CD8-positive, alpha-beta memory T cell (primary cell): ENCODE measurements at places on chromosomes 4 and X. TPM values are rescaled to one million over a fixed set of nuclear protein-coding genes. Genes with fewer than 3 reads are reported as not detected.

DNA sequence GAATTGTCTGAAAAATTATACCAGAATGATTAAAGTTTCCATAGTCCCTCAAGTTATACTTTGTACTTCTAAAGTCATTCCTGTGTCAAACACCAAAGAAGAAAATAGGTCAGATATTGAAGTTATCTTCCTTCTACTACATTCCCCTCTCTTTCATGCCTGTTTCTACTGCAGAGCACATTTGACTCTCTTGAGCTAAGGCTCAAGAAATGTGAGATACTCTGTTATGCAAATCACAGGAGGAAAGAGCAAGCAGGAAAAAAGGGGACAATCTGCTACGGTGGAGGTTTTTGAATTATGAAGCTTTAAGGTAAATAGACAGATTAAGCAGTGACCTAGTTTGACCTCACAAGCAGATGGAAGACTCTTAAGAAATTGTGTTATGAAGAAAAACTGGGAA is 198.9 kb upstream of the LDB2 start:
- H3K4me3 ChIP-seq: no peak overlapping the region
- H3K27ac ChIP-seq: no peak overlapping the region
- no peaks in the 10 kb centered on the region for H3K36me3 ChIP-seq
- DNase-seq: no peak
- H3K4me1 ChIP-seq: no peaks in the 10 kb centered on the region

GRCh38 chr4:80420638-80421037 is 85.1 kb downstream of the CFAP299 start:
- H3K4me1 ChIP-seq: peaks cover 15% of the 10 kb centered on the region

DNA sequence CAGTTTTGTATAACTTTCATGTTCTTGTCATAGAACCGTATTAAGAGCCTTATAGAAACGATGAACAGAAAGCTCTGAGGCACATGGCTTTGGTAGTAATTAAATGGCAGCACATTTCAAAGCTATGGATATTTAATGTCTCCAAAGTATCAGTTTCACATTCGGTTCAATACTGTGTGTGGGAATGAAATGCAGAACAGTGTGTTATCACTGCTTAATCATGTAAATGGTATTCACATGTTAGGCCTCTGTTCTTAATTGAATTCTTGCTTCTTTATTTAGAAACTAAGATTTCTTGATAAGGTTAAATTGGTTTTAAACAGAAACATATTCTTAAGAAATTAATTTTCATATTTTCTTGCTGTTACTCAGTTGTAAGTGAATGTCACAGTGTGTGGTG is 701.0 kb upstream of the PITX2 start:
- H3K36me3 ChIP-seq: no peaks in the 10 kb centered on the region
- no peak overlapping the region for H3K4me3 ChIP-seq
- DNase-seq: no peak
- no peak overlapping the region for H3K27ac ChIP-seq
- no peaks in the 10 kb centered on the region for H3K27me3 ChIP-seq

GRCh38 chr4:80424225-80424581 is 88.7 kb downstream of the CFAP299 start:
- H3K4me1 ChIP-seq: peaks cover 15% of the 10 kb centered on the region
- no peaks in the 10 kb centered on the region for H3K36me3 ChIP-seq
- H3K27ac ChIP-seq: no peak overlapping the region
- no peak for DNase-seq
- no peak overlapping the region for H3K4me3 ChIP-seq
- H3K27me3 ChIP-seq: no peaks in the 10 kb centered on the region

DNA sequence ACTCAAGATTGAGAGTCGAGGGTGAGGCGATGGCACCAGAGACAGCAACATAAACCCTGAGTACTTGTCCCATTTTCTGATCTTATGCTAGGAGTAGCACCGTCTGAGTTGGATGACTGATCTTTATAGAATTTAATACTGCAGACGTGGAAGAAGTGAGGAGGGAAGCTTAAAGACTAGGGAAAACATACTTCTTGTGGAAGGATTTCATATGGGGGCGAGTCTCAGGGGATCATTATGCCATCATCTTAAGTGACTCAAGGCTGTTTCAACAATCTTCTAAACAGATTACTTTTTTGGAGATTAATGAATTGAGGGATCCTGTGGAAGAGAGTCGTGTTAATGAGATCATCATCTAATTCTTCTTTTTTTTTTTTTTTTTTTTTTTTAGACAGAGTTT is 17.2 kb upstream of the FAT1 start:
- H3K4me1 ChIP-seq: no peaks in the 10 kb centered on the region
- H3K27ac ChIP-seq: no peak overlapping the region
- H3K4me3 ChIP-seq: no peak overlapping the region

DNA sequence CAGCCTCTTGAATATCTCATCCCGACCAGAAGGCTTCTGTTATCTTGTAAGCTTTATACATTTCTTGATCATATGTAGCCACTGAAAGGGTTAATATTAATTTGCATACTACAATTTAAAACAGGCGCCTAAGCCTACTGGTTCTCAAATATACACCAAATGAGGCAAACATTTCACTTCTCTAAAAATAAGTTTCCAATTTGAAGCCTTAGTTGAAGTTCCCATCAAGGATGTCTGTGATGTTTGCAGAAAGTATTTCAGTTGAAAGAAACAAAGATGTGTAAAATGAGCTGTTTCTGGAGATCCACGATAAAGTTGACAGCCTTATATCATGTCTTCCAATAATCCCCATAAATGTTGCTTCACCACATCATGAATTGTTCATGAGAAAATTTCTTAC is 70.6 kb downstream of the KIT start:
- no peaks in the 10 kb centered on the region for H3K36me3 ChIP-seq
- H3K4me1 ChIP-seq: no peaks in the 10 kb centered on the region
- H3K27me3 ChIP-seq: no peaks in the 10 kb centered on the region
- no peak overlapping the region for H3K27ac ChIP-seq
- no peak overlapping the region for H3K4me3 ChIP-seq

- no peaks in the 10 kb centered on the region for H3K36me3 ChIP-seq
- no peaks in the 10 kb centered on the region for H3K4me1 ChIP-seq
- H3K4me3 ChIP-seq: no peak overlapping the region
- H3K27me3 ChIP-seq: no peaks in the 10 kb centered on the region
Observed at GRCh38 chr4:38078590-38079421, 118.6 kb downstream of the PTTG2 start.

DNA sequence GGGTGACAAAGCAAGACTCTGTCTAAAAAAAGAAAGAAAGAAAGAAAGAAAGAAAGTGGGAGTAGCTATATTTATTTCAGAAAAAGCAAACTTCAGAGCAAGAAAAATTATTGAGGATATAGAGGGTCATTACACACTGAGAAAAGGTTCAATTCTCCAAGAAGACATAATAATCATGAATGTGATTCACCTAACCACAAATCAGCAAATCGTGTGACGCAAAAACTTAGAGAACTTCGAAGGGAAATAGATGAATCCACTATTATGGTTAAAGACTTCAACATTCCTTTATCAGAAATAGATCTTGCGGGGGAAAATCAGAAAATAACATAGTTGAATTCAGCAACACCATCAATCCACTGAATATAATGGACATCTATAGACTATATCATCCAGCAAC is 219.3 kb upstream of the LDB2 start:
- H3K36me3 ChIP-seq: no peaks in the 10 kb centered on the region
- no peaks in the 10 kb centered on the region for H3K4me1 ChIP-seq
- no peak overlapping the region for H3K4me3 ChIP-seq
- H3K27me3 ChIP-seq: no peaks in the 10 kb centered on the region

- H3K36me3 ChIP-seq: no peaks in the 10 kb centered on the region
- H3K27ac ChIP-seq: no peak overlapping the region
- no peaks in the 10 kb centered on the region for H3K4me1 ChIP-seq
- DNase-seq: no peak
- H3K4me3 ChIP-seq: no peak overlapping the region
- no peaks in the 10 kb centered on the region for H3K27me3 ChIP-seq
Observed at GRCh38 chrX:150889131-150889530, 9.3 kb downstream of the CD99L2 start.

DNA sequence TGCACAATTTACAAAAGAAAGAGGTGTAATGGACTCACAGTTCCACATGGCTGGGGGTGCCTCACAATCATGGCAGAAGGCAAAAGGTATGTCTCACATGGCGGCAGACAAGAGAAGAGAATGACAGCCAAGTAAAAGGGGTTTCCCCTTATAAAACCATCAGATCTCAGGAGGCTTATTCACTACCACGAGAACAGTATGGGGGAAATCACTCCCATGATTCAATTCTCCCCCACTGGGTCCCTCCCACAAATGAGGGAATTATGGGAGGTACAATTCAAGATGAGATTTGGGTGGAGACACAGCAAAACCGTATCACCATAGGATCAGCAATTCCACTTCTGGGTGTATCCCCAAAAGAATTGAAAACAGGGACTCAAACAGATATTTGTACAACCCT is 97.5 kb upstream of the STX18 start:
- no peaks in the 10 kb centered on the region for H3K4me1 ChIP-seq
- H3K27ac ChIP-seq: no peak overlapping the region
- no peaks in the 10 kb centered on the region for H3K36me3 ChIP-seq
- no peaks in the 10 kb centered on the region for H3K27me3 ChIP-seq
- no peak overlapping the region for H3K4me3 ChIP-seq

DNA sequence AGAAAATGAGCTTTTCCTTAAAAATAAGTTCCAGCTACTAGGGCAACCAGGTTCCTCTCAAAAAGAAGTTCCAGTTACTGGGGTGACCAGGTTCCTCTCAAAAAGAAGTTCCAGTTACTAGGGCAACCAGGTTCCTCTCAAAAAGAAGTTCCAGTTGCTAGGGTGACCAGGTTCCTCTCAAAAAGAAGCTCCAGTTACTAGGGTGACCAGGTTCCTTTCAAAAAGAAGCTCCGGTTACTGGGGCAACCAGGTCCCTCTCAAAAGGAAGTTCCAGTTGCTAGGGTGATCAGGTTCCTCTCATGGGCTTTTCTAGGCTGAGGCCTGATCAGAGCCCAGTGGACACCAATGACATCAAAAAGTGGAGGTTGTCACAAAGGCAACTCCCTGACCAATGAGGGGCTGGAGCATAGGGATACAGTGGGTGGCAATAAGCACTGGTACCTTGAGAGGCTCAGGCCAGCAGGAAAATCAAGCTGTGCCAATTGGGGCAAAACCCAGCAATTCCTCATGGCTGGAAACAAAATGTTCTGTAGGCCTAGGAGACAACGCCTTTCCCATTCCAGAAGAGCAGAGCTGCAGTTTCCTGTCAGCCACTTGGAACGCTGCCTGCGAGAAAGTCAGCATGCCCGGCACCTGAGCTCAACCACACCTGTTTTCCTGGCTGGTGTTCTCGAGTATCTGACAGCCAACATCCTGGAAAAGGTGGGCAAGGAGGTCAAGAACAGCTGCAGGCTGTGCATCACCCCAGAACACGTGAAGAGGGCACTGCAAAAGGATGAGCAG is 12.3 kb upstream of the SYTL5 start:
- no peaks in the 10 kb centered on the region for H3K36me3 ChIP-seq
- no peak overlapping the region for H3K4me3 ChIP-seq
- no peaks in the 10 kb centered on the region for H3K4me1 ChIP-seq
- peak; percentile 5 for DNase-seq
- no peaks in the 10 kb centered on the region for H3K27me3 ChIP-seq

Gene VEGFC
- not detected for total RNA-seq

Gene MYOZ2
- total RNA-seq: not detected

Gene CFAP47
- total RNA-seq: not detected

Gene CDKL2
- 0.37 TPM for total RNA-seq

Gene FAM9C
- not detected for total RNA-seq

Gene FDCSP
- total RNA-seq: not detected

Gene RAB33A
- total RNA-seq: 9.0 TPM

Gene REELD1
- total RNA-seq: 0.18 TPM

Gene GRPR
- 0.22 TPM for total RNA-seq
